HCT116 (cell line): ENCODE measurements at places on chromosomes 11 and 22. TPM values are rescaled to one million over a fixed set of nuclear protein-coding genes. Genes with fewer than 3 reads are reported as not detected.
A peak's percentile ranks its signal among the peaks of the same experiment; 100 is the strongest.

Gene GAL
- total RNA-seq: 83.1 TPM

DNA sequence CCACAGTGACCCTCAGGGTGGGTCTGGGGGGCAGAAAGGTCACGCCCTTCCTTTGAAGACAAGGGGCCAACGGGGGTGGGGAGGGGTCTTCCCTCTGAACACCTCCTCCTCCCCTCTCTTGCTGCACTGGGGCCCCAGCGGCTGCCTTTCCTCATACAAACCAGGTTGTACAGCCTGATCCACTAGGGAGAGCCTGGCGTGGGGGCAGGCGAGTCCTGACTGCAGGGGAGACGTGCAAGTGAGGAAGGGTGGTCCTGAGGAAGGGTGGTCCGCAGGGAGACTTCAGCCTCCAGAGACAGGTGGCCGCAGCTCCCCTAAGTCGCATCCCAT is 43.6 kb upstream of the LINC01488 start:
- no peaks in the 10 kb centered on the region for H3K36me3 ChIP-seq
- H3K4me1 ChIP-seq: peaks cover 27% of the 10 kb centered on the region
- H3K27me3 ChIP-seq: no peaks in the 10 kb centered on the region
- H3K27ac ChIP-seq: peak overlapping the region; percentile 53; the same call in 1 of the 2 replicates
- H3K4me3 ChIP-seq: no peak overlapping the region

DNA sequence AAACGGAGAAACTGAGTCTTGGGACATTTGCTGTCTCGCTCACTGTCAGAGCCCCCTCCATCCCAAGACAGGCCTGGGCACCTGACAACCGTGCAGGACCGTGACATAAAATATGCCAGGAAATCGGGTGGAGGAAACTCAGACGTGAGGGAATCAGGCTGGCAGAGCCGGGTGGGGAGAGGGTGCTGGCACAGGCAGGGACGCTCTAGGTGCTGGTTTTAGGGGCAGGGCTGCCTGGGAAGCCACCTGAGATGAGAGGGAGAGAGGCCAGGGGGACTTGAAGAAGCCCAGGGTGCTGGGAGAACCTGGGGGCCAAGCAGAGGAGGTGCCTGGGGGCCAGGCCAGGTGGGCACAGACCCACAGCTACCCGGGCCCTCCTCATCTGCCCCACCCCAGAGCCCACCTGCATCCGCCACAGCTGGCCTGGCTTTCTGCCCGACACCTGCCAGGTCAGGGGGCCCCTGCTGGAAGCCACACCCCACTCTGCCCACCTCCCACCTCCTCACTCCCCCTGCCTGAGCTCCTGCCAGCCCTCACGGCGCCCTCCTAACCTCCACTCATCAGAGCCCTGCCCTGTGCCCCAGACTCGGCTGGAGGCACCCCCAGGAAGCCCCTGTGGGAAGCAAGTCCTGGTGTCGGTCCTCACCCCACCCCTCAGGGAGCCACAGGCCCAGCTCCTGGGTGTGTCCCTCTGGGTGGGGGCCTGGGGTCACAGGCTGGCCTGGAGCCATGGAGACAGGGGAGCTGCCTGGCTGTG is 27.3 kb upstream of the MUC5AC start:
- H3K27ac ChIP-seq: no peak overlapping the region
- no peak for DNase-seq
- H3K36me3 ChIP-seq: no peaks in the 10 kb centered on the region
- H3K4me1 ChIP-seq: no peaks in the 10 kb centered on the region

DNA sequence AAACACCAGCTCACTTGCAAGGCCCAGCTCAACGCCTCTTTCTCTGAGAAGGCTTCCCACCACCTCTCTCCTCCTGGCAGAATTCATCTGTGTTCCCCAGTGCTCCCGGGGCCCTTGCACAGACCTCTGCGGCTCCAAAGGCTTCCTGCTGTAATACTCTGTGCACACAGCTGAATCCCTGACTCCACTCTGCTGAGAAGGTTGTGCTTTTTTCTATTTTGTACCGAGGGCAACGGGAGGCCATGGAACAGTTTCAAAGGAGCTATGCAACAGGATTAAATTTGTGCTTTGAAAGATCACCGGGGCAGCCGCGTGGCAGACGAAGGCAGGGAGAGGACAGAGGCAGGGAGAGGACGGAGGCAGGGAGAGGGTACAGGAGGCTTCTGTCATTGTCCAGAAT is 49.2 kb upstream of the SYT7 start:
- H3K4me1 ChIP-seq: peaks cover 27% of the 10 kb centered on the region
- H3K27ac ChIP-seq: no peak overlapping the region
- no peaks in the 10 kb centered on the region for H3K27me3 ChIP-seq

DNA sequence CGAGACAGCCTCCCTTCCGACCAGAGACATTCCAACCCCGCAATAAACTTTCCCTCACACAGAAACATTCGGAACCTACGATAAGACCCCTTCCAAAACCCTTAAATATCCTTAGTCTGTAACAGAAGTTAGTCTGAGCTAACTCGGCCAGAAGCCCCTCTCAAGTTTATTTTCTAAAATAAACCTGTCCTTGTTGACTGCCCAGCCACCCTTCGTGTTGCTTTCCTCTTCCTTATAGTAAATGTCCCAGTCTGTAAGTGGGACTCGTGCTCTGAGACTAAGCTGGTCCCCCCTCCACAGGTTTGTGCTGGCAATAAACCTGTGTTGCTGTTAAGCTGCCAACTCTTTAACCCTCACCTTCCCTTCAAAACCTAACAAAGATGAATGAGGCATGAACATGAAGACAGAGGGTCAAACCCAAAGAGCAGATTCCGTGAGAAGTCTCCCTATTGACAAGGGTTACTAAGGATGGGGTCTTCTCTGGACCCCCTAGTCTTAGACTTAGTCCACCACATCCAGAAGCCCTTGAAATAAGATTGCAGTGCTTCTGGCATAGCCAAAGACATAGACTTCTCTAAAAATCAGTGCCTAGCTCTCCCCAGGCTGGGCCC is 18.2 kb downstream of the MIF start:
- no peaks in the 10 kb centered on the region for H3K36me3 ChIP-seq
- H3K27me3 ChIP-seq: no peaks in the 10 kb centered on the region
- no peak for DNase-seq
- no peak overlapping the region for H3K27ac ChIP-seq

DNA sequence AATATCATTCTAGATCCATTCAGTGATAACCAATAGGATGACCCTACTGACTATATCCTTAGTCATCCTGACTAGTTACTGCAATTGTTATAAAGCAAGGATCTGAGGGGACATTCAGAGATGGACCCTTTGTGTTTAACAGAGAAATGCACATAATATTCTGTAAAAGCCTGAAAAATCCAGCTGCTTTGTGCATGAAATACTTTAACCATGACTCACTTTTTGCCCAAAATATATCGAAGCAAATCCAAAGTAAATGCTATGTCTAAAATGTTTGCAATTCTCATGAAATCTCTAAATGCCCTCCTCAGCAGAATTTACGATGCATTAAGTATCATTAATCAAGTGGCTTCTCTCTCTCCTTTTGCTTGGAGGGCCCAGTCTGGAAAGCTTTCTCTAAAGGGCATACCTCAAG is 178.8 kb upstream of the MTMR2 start:
- no peak overlapping the region for H3K4me3 ChIP-seq
- no peak overlapping the region for H3K27ac ChIP-seq
- peaks cover 4% of the 10 kb centered on the region; the same call in 1 of the 2 replicates for H3K4me1 ChIP-seq
- H3K27me3 ChIP-seq: no peaks in the 10 kb centered on the region
- H3K36me3 ChIP-seq: no peaks in the 10 kb centered on the region
- no peak for DNase-seq

DNA sequence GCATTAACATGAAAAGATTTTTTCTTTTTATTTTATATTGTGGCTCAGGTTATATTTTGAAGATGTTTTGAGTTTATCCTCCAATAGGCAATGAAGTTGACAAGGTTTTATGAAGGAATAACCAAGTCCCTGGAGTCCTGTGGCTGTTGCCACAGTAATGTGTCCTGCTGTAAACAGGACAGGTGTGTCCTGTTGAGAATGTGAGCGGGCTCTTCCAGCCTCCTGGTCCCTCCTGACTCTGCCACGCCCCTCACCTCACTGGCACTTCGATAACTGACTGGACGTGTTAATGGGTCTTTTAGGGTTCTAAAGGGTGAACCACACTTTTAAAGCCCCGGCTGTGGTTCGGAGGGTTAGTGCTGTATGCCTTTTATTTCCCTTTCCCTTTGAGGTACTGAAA is 47.8 kb upstream of the OR4B1 start:
- no peaks in the 10 kb centered on the region for H3K36me3 ChIP-seq
- no peaks in the 10 kb centered on the region for H3K27me3 ChIP-seq
- no peak overlapping the region for H3K4me3 ChIP-seq
- no peak for DNase-seq

- H3K4me1 ChIP-seq: no peaks in the 10 kb centered on the region
- H3K36me3 ChIP-seq: peaks cover 50% of the 10 kb centered on the region
- no peak overlapping the region for H3K27ac ChIP-seq
- no peaks in the 10 kb centered on the region for H3K27me3 ChIP-seq
Measured at GRCh38 chr11:57699813-57700212, 12.2 kb downstream of the MED19 start.

DNA sequence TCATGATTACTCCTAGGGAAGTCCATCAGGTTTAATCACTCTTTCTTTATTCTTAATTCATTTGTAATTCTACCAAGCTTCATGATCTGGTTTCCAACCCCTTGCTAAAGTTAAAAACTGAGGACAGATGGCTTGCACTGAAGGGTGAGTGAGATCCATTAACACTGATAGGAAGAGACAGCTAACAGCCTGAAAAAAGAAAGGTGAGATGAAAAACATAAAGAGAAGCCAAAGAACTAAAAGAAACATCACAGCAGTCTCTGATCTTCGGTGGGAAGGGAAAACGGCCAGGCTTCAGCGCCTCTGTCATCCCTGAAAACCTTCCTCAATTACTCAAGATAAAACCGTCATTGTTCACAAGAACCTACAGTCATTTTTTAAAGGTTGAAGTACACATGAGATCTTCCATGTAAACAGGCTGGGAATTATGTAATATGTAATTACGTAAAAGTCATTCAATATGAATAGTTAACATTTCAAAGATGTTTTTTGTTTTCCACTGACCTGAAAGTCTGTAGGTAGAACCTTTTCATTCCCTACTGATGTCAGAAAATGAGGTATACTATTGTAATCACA is 41.3 kb downstream of the VSIG10L2 start:
- H3K27me3 ChIP-seq: no peaks in the 10 kb centered on the region
- 0 out of 2 replicates have a peak, but pooled peaks cover 6% of the 10 kb centered on the region for H3K4me1 ChIP-seq
- H3K36me3 ChIP-seq: peaks cover 5% of the 10 kb centered on the region; the same call in 1 of the 2 replicates
- H3K27ac ChIP-seq: no peak overlapping the region
- no peak overlapping the region for H3K4me3 ChIP-seq

GRCh38 chr22:30424534-30425326 is 838 bp upstream of the MTFP1 start:
- H3K27me3 ChIP-seq: no peaks in the 10 kb centered on the region
- H3K27ac ChIP-seq: peak overlapping the region; percentile 98
- peaks cover 2% of the 10 kb centered on the region; the same call in 1 of the 2 replicates for H3K36me3 ChIP-seq
